ENCODE measurements at places on chromosomes 5 and 9.

DNA sequence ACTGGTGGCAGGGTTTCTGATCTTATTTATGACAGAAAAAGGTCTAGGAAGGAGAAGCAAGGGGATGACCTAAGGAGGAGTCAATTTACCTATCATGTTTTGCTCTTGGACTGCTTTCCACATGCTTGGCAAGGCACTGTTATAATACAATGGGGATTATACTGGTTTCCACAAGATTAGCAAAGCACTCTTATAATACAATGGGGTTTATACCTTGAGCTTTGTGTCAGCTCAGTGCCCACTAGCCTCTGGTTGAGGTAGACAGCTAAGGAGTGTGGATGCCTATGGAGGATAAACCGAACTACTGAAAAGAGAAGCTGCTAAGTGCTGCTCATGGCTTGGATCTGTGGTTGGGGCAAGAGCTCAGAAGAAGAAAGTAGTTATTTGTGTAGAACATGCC, 68.7 kb downstream of the MRPS27 start:
- DNase-seq = peak; percentile 51

DNA sequence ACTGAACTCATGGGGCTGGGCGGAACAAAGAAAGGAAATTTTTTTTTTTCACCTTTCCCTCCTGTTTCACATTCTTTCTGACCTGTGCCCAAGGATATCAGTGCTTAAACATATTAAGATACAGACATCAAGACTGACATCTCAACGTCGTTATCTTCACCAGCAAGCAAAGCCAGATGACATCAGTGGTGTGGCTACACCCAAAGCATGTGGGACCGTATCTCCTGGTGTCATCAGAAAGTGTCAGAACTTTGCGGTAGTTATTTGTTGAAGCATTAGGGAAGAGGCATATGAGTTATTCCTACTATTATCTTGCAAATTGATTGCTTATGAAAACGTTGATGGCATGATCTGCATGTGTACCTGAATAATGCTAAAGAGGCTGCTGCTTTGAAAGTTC, 487.4 kb downstream of the TLE4 start:
- peak; percentile 74 for DNase-seq

- DNase-seq = no peak
These were observed 137.3 kb downstream of the PHF2 start for GRCh38 chr9:93713716-93714115.

- DNase-seq = no peak
These were observed 209.3 kb upstream of the NREP start for GRCh38 chr5:111966290-111966689.

DNA sequence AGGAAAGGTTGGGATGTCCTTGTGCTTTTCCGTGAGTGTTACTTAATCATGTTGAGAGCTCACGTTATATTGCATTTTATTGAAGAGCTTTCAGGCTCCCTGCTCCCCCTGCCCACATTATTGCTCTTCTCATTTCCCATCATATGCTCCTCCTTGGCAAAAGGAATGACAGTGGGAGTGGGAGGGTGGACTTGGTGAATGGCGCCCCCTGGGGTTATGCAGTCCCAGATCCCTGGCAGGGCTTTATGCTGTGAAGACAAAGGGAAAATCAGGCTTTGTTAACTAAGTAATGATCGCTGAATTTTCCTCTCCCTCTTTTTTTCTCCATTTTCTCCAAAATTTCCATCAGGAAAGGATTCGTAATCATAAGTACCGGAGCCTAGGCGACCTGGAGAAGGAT, 166.6 kb downstream of the SMARCA2 start:
- DNase-seq = peak; percentile 87

GRCh38 chr5:180281706-180282105, 10.2 kb downstream of the MAPK9 start:
- DNase-seq = no peak

DNA sequence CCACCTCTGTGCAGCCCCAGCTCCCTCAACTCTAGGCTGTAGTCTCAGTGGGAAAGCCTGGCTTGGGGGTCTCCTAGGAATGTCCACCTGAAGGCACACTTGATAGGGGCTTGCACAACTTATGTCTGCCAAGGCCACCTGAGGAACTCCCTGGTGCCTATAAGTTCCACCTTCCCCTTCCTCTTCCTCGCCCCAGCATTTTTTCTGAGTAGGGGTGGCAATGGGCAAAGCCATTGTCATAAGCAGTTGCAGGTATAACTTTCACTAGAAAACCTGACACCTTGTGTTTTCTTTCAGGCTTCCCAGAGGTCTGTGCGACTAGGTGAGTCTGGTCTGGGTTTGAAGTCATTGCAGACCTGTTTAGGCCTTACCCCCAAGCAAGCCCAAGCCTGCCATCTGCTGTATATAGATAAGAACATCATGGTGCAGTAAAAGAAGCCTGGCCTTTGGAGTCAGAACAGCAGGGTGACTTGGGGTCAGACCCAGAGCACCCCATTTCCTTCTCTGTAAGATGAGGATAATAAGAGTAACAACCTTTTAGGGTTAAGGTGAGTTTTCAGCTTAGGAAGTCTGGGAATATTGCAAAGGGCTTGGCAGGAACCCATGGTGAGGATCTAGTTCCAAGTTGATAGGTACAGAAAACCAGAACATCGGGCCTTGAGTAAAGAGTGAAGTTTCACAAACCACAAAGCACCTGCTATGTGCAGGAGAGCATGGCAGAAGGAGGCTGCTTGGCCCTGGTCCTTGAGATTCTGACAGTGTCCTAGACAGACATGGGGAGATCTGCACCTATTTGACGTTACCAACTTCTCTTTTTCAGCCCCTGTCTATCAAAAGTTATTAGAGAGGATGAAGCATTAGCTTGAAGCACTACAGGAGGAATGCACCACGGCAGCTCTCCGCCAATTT, 33.8 kb downstream of the TGFBI start:
- peak; percentile 86 for DNase-seq

DNA sequence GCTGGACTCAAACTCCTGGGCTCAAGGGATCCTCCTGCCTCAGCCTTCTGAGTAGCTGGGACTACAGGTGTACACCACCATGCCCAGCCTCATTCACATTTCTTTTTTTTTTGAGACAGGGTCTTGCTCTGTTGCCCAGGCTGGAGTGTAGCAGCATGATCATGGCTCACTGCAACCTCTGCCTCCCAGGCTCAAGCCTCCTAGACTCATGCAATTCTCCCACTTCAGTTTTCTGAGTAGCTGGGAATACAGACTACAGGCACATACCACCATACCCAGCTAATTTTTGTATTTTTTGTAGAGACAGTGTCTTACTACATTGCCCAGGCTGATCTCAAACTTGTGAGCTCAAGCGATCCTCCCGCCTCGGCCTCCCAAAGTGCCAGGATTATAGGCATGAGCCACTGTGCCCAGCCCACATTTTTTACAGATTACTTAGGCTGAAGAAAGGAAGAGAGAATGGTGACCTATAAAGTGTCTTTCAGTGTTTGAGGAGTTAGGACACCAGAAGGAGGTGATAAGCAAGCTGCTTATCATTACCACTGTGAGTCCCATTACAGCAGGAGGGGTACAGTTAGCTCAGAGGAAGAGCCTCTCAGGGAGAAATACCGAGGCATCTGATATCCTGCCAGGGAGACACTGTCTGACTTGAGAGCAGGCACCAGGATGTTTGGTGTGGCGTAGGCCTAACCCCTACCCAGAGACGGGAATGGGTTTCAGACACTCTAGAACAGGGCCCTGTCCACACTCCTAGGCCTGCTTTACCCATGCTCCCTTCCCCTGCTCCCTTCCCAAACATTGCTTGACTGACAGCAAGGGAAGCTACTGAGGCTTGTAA, 9.7 kb downstream of the FAXDC2 start:
- DNase-seq = peak; percentile 81

DNA sequence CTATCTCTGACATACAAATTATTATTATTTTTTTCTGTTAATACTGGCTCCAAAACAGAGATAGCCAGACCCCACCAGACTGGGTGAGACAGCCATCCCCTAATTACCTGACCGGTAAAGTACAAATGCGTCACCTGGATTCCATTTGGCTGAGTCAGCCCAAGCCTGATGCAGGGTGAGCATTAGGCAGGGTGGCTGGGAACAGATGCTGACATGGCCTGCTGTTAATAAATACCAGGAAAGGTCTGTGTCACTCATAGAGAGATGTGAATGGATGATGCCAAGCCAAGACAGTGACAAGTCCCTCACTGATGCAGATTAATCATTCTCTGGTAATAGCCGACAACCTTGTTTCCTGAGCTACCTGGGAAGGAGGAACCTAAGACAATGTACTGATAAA, 183.5 kb downstream of the TRIM32 start:
- DNase-seq = peak; percentile 93

- no peak for DNase-seq
These were observed 7.7 kb downstream of the RALGDS start for GRCh38 chr9:133113163-133113948.

DNA sequence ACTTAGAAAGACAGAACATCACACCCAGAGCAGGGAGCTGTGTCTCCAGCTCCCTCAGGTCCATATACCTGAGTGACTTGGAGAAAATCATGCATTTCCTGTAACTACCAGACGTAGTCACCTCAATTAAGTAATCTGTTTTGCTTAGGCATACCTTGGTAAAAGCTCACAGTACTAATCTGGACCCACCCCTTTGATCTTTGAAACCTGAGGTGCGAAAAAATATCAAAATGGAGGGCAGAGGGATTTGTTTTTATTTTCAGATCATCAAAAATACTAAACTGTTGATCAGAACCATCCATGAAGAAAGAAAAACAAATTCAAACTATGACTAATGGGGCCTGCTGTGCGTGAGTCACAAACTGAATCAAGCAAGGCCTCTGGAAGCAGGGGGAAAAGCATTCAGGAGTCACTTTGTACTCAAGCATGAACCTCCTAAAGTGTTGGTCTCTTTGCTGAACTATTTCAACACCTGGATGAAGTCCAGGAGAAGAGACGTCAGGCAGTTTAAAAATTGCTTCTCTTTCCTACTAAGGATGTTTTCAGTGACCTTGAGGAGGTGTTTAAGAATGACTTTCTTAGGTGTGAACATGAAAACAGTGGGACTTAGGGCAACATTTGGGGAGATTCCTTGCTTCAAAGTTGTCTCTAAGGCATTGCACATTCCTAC, 76.3 kb downstream of the MUSK start:
- peak; percentile 82 for DNase-seq

DNA sequence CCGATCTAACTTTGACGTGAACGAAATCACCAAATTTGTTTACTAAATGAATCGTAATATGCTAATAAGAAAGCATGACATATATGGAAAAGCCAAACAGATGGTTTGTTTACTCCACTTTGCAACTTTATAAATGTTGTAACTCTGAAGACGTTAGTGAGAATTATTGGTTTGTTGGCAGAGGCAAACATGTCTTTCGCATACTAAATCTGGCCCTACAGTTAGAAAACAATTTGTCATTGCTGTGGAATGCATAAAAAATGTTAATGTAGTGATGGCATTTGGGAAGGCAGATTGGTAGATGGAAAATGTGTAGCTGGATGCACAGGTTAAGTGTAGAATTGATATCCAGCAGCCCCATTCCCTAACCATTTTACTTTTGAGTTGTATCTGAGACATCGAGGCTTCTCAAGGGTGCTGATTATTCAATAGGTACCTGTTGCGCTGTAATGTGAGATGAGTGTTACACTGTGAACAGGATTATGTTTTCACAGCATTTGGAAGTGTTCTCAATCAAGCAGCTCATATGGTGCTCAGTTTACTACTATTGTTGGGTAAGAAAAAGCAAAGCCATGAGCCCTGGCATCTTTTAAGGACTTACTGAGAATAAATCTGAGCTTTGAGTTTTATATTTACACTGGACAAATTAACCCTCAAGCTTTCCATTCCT, 444.8 kb downstream of the BNC2 start:
- peak; percentile 28 for DNase-seq

GRCh38 chr9:23413541-23413940, 412.5 kb downstream of the ELAVL2 start:
- DNase-seq = no peak

DNA sequence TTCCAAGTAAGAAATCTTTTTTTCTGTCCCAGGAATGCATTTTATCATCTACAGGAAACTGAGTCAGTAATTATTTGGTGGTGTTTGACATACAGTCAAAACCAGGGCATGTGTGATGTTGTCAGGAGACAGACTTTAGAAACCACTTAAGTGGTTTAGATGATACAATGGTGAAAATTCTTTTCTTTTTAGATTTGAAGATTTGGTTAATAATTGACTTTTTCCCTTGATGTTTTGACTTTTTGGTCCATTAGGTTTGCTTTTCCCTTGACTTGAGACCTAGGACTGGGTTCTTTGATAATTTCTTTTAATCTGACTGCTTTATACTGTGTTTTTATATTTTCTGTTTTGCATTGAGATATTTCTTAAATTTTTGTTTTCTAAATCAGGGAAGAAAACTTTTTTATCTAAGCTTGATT, 85.2 kb downstream of the RASGRF2 start:
- DNase-seq = no peak

- no peak for DNase-seq
These were observed 183.1 kb downstream of the PALM2AKAP2 start for GRCh38 chr9:109963079-109963478.

DNA sequence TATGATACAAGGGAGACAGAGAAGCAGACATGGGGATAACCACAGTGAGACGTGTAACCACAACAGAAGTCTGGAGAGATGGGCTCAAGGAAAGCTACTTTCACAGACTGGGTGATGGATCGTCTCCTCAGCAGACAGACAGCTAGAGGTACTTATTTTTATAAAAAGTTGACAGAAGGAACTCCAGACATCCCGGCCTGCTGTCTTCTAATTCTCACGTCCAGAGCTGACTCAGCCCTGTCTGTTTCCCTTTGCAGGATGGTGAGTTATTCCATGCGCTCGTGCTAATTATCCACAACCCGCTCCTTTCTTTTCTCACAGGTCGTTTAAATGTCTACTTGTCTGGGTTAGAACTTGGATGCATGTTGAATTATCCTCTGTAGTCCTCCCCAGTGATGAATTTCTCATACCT, 304.5 kb downstream of the CWC27 start:
- DNase-seq = no peak

GRCh38 chr5:101580591-101580990, 677.5 kb upstream of the ST8SIA4 start:
- no peak for DNase-seq

DNA sequence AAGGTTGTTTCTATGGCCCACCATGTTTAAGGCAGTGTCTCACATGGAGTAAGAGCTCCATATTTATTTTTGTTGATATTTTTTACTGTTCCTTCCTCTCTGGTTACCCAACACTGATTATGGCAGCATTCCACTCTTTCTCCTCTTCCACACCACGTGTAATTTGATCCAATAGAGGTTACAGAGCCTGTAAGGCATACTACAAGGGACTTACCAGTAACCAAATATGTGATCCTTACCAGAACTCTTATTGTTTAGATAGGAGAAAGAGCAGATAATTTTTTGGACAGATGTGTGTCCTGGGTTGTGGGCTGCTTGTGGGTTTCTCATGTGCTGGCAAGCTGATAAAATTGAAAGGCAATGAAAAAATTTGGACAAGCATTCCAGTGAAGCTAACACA, 261.3 kb downstream of the TMEM167A start:
- DNase-seq = no peak

DNA sequence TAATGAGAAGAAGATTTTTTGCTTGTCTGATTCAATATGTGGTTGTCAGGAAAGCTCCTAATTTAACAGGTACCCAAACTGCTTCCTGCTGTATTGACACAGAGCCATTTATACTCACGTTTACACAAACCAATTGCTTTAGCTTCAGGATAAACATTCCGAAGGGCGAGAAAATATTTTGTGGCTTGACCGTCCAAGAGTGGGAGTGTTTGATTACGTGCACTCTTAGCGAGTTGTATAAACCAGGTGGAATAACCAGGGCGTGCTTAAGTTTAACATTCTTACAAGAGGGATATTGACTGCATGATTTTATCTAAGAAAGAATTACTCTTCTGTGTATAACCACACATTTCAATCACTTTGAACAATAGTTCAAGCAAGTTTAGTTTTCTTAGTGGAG, 278.7 kb upstream of the TYRP1 start:
- DNase-seq = peak; percentile 3

- DNase-seq = peak; percentile 11
These were observed 18.1 kb upstream of the ZFR start for GRCh38 chr5:32462618-32463017.

Measured in mesendoderm (in vitro differentiated cells).